ENCODE measurements at places on chromosomes 12 and 14.

DNA sequence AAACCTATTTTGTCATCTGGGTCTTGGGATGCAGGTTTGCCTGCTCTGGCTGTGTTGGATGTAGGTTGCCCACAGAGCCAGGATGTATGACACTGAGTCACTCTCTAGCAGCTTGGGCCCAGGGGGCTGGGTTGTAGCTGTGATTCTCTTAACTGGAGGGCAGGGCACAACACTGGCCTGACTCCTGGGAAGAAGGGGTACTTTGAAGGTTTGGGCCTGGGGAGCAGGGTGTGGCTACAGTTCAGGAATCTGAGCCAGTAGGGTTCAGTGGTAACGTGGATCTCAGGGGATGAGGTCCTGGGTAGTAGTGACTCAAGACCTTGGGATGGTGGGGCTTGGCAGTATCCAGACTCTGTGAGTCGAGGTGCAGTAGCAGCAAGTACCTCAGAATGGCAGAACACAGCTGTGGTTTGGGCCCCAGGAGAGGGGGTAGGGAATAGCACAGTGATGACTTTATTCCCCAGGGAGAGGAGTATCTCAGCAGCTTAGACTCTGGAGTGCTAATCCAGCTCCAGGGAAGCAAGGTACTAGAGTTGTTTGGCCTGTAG, 25.7 kb downstream of the TBC1D15 start:
- no peak for DNase-seq

DNA sequence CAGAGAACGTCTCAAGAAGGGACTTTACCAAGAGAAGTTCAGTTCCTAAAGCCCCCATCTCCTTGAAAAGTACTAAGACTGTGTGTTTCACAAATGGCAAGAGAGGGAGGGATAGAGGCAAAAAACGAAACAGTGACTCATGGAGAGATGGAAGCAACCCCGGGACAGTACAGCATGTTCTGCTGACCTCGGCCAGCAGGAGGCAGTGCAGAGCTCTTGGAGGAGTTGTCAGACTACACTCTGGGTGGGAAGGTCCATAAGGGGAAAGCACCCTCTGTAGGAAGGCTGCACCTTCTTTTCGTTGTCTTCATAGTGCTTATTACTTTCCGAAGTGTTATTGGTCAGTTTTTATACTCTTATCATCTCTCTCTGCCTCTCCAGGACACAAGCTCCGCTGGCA, 525.2 kb upstream of the CCDC196 start:
- DNase-seq: no peak

DNA sequence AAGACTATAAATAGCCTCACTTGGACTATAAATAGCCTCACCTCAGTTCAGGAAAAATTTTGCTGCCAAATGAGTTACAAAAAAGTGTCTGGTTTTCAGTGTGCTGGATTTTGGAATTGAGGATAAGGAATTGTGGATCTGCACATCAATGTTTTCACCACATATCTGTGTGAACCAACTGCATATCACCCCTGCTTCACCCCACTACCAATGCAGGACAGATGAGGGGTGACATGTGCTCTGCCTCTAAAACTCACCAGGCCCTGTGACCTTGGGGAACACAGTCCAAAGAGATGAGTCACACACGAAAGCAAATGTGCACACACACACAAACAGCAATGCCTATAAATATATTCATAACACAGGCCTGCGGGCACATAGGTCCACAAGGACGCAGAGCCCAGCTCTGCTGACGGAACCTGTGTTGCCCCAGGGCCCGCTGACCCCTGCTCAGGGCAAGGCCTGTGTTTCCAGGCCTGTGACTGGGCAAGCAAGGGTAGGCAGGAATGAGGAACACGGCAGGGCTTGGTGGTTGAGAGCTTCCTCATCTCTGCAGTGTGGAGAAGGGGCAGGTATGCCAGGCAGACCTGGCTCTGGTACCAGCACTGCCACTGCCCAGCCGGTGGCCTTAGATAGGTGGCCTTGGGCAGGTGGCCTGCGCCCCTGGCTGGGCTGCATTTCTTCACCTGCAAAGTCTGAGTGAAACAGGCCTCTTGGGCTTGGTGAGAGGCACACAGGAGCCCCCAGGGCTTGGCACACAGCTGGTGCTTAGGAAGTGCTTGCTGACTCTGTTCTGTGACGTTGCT, 82.4 kb downstream of the ARL6IP4 start:
- peak; percentile 13 for DNase-seq

DNA sequence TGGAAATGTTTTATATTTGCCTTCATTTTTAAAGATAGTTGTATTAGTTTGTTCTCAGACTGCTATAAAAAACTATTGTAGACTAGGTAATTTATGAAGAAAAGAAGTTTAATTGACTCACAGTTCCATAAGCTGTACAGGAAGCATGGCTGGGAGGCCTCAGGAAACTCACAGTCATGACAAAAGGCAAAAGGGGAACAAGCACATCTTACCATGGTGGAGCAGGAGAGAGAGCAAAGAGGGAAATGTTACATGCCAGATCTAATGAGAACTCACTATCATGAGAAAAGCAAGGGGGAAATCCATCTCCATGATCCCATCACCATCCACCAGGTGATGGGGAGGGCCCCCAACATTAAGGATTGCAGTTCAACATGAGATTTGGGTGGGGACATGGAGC, 35.5 kb upstream of the UNC79 start:
- no peak for DNase-seq

GRCh38 chr14:64979336-64980074, 7.2 kb upstream of the FNTB start:
- no peak for DNase-seq

DNA sequence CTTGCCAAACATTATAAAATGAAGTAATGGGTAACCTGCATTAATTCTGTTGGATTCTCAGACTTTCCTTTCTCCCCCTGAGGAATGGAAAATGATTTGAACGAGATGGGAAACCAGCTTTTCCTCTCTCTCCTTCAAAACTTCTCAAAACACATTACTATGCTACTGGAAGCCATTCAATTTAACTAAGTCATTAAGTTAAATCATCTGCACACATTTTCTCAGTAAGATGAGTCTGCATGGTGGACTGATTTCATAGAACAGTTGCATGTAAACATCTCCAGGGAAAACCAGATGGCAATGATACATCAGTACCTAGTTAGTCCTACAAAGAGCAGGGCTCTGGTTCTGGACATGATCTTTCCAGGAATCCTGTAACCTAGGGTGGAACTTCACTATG, 59.9 kb downstream of the BMP4 start:
- no peak for DNase-seq

DNA sequence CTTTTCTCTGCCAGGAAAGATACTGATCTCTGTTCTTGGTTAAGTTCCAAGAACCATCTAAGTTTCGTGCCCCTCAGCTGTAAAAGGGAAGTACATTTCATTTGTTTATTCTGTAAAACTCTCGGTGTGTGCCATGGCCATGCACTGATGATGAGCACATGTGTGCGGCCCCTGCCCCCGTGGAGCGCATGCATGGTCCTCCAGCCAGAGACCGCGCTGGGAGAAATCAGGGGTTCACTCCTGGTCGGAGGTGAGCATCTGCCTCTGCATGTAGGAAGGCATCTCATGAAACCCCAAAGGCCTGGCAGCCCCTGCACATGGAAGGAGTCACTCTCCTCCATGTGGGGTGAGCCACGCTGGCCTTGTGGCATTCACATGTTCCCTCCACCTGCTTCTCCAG, 102.5 kb upstream of the RTL1 start:
- DNase-seq: no peak

- no peak for DNase-seq
These were observed 16.3 kb upstream of the MLEC start for GRCh38 chr12:120670667-120671066.

DNA sequence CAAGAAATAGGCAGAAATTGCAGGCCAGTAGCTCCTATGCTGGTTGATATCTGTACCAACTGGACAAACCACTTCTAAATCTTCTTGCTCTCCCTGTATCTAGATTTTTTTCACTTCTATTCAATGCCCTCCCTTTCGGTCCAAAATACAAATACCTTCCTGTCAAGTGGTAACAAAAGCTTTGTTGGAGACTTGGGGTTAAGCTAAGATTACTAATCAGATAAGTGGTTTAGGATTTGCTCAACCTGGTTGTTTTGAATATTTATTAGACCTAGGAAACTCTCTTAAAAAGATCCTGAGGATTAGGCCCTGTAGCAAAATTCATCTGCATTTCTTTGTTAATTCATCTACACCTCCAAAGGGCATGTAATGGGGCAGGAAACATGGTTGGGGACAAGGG, 410.1 kb downstream of the NAV3 start:
- no peak for DNase-seq

GRCh38 chr12:122882908-122883558, 12.9 kb downstream of the VPS37B start:
- DNase-seq: no peak

- DNase-seq: no peak
These were observed 97.8 kb downstream of the NOVA1 start for GRCh38 chr14:26500028-26500427.
